ENCODE measurements at places on chromosomes 1 and 21.

DNA sequence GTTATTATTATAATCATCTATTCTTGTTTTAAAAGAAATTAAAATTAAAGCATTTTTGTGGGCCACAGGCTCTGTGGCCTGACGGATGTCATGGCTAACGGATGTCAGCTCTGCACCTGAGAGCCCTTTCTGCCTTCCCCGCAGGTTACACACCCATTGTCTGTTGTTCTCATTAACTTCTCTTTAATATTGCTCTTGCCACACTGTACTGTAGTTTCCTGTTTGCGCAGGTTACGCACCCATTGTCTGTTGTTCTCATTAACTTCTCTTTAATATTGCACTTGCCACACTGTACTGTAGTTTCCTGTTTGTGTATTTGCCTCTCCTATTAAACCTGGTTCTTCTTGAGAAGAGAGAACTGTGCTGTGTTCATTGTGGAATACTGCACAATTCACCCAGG, 294.4 kb upstream of the PLXNA2 start:
- no peak for DNase-seq

GRCh38 chr1:27122652-27123051, 32.3 kb downstream of the SLC9A1 start:
- DNase-seq, result no peak

DNA sequence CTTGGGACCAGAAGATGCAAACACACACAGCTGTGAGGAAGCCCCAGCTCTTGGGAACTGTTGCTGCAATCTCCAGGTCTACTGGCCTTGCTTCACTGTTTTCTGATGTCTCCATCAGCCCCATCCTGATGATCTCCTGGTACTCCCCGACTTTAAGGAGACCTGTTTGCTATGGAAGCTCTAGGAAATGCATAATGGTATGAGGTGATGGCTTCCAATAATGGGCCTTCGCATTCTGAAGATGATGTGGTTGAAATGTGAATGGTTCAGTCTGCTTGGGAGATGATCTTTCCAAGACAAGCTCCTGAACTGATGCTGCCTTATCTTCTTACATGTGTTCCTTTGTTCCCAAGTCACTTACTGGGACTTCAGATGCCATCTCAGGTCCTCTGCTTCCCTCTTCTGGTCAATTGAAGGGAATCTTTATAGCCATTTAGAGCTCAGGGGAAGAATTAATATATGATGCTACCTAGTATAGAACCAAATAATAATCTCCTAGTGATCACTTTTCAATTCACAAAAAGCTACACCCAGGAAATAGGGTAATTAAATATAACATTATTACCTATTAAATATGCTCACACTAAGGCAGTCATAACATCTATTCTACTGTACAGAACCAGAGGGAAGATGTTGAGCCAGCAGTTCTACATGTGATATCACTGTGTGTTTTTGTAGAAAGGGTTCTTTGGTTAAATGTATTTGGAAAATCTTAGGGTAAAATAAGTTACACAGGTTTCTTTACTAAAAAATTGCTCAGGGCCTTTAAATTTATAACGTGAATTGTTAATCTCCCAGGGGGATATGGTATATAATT, 73.9 kb upstream of the VTCN1 start:
- DNase-seq, result no peak

- no peak for DNase-seq
Observed at GRCh38 chr1:209667708-209668107, 7.5 kb upstream of the G0S2 start.

GRCh38 chr1:203422116-203422515, 53.5 kb upstream of the PRELP start:
- no peak for DNase-seq

DNA sequence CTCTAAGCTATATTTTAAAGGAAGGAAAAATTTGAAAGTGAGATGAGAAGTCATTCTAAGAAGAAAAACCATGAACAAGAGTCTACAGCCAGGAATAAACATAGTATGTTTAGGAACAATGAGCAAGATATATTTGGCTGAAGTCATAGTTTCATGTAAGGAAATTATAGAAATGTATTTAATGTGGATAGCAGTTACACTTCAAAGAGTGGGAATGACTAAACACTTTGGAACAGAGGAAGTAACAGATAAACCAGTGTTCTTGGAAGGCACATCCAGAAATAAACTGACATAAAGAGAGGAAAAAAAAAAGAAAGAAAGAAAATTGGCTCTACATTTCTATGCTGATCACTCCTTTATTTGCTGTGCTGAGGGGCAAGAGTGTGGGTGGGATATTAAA, 18.0 kb downstream of the C8A start:
- no peak for DNase-seq

DNA sequence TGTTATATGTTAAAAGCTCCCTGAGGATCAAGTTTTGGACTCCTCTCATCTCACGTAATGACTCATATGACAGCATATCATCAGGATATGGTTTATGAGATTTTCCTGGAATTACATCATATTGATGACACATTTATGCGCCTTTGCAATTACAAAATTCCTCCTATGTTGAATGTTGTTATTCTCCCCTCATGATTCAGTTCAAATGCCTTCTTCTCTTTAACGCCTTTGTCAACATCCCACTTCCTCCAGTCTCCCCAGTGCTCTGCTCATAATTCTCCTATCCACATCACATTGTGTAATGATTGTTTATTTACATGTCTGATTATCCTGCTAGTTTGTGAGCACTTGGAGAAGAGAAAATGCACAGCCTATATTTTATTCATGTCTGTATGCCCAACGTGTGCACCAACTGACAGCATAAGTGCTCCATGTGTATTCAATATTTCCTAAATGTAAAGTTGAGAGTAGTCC, 80.9 kb upstream of the BACH1 start:
- no peak for DNase-seq

- no peak for DNase-seq
Observed at GRCh38 chr1:223211323-223211985, 68.4 kb upstream of the TLR5 start.

DNA sequence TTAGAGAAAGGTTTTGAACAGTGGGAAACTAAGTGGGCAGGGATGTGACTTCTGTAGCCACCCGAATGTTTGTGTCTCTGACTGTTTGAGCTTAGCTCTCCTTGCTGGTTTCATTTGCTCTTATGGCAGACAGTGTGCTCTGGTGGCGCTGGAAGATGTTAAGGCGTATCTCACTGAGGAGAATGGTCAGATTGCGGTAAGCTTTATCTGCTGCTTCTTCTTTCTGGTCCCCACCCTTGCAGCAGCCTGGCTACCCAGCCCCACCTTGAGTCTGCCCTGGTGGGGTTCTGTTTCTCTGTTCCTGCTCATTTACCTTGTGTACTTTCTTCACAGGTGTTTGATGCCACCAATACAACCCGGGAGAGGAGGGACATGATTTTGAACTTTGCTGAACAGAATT, 9.9 kb downstream of the PFKFB2 start:
- DNase-seq, result no peak

DNA sequence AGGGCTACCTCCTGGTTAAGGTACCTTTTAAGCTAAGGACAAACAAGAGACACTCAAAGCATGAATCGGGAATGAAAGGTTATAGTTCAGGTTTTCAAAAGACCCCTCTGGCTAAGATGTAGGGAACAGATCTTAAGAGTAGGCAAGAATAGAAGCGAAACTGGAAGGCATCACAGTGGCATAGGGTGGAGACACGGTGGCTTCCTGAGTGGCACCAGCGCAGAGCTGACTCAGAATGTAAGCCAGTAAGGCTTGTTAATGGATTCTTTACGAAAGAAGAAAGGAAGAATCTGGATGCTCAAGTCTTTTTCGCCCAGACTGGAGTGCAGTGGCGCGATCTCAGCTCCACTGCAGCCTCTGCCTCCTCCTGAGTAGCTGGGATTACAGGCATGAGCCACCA, 21.2 kb downstream of the PADI6 start:
- DNase-seq, result no peak

DNA sequence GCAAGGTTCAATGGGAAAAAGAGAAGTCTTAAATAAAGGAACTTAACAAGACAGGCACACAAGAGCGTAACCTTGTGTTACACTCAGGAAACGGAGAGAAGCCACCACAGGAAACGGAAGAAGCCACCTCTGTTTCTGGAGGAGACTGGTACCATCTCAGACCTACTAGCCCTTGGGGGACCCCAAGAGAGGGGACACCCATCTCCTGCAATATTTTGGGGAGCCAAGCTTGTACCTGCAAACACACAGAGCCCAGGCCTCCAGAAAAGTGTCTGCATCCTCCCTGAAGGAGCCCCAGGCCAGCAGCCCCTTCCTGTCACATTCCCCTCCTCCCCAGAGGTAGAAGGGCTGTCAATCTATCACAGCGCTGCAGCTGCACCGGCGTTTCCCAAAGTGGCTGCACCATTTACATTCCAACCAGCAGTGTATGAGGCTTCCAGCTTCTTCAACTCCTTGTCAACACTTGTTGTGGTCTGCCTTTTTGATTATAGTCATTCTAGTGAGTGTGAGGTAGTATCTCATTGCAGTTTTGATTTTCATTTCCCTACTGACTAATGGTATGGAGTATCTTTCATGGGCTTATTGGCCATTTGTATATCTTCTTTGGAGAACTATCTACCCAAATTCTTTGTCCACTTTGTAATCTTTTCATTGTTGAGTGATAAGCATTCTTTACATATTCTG, 23.0 kb upstream of the PADI1 start:
- no peak for DNase-seq

DNA sequence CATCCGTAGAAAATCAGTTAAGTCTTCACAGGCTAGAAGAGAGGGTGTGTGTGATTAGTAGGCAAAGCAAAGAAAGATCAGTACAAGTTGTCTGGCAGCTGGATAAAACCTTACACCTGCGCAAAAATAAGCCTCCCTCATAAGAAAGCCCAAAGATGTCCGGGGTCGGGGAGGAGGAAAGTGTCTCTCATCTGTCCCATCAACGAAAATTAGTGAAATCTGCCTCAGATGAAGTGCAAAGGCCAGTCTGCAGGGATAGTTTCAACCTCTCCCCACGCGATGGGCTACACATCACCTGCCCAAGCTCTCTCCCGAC, 333.9 kb downstream of the SRGAP2C start:
- no peak for DNase-seq

DNA sequence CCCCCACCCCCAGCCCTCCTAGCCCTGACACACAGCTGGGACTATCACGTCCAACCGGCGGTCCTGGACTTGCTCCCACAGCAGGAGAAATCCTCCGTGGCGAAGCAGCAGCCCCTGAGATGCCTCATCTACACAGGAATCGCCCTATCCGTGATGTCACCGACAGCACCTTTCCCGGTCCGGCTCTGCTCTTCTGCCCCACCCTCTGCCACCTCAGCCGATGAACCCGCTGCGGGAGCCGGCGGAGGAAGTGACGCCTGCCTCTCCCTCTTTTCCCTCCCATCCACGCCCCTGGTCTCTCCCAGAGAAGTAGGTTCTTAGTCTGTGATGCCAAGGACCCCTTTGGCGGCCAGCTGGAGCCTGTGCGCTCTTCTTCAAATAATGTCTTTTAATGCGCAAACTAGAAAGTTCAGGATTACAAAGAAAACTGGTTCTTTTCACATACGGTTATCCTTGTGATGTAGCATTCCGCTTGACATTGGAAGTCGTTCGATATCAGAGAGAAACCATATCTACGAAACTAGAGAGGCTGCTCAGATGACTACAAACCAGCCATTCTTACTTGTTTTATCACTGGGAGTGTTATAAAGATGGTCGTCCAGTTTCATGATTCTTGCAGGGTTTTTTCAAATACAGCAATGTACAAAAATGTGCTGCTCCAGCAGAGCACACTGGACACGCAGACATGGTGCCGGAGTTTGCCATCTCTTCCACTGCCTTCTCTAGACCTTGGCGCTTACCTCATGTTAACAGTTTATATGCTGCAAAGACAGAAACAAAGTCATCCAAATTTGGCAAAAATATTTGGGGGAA, 120.3 kb downstream of the PPIAL4G start:
- peak; percentile 5 for DNase-seq

DNA sequence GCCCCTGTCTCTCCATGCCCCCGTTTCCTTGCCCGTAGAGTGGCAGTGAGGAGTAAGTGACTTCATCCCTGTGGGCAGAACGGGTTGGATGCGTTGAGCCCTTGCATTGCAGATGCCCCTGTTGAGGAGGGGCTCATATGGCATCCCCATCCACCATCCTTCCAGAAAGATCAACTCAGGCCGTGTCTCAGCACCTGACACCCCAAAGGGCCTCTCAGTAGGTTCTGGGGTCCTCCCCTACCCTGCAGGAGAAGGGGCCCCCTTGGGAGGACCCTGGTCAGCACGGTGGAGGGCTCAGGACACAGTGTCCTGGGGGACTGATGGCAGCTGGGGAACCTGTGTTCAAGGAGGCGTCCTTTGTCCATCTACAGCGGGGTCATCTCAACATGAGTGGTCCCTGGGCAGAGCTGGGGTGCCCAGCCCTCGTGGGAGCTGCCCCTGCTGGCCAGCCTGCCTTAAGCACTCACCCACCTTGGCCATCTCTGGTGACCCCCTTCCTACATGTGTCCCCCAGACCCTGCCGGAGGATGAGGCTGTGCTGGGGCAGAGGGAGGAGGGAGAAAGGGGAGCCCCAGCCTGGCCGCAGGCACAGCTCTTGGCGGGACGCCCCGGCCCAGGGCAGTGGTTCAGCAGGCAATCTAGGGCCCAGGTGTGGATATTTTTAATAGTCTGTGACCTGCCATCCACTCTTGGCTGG, 48.2 kb upstream of the ACTRT2 start:
- DNase-seq, result no peak

DNA sequence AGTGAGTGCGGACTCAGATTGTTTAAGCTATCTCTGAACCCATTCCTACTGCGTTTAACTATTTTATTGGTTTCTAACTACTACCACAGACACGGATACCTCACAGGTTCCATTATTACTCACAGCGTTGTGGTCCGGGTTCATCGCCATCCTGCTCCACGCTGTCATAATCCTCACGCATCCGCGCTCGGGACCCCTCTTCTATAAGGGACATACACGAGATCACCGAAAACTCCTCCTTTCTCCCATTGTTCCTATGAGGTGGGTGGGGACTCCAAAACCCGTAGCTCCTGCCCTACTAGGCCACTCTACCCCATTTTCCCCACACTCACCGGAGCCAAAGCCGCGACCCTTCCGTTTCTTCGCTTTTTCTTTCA, 610 bp downstream of the RBM8A start:
- no peak for DNase-seq

DNA sequence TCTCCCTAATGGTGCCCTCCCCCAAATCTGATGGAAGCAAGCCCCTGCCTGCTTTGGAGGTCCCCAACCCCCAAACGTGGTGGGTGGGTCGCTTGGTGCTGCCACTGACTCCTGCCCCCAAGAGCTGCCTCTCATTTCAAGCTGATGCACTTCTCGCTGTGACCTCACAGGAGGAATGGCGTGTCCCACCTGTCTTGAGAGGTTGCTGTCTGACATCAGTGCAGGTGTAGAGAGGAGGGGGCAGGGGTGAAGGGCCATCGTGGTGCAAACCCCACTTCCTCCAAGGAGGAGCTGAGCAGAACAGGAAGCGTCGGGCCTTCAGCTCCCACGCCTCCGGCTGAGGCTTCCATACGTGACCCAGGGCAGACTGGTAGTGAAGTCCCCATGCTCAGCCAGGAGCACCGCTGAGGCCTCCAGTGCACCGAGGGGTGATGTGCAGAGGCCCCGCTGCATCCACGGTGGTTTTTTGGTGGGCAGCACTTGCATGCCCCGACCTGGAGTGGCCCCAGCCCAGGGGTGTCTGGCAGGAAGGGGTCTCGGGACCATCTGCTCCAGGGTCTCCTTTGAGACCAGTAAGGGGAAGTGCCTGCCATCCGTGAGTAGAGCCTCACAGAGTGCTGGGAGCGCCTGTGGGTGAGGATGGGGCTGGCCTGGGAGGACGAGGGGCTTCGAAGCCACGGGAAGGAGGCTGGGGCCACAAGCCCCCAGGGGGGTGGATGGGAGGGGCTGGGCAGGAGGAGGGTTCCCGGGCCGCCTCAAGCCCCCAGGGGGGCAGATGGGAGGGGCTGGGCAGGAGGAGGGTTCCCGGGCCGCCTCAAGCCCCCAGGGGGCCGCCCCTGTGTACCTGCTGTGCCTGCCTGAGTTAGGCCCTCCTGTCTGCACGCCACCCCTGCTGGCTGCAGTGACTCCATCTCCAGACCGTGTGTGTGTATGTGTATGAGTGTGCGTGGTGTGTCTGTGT, 39.8 kb downstream of the WDR4 start:
- DNase-seq, result no peak

All from activated CD8-positive, alpha-beta memory T cell treated with anti-CD3 and anti-CD28 coated beads for 1 hour (primary cell).